GM04503 (cell line): ENCODE measurements at places on chromosomes 2 and 18.

DNA sequence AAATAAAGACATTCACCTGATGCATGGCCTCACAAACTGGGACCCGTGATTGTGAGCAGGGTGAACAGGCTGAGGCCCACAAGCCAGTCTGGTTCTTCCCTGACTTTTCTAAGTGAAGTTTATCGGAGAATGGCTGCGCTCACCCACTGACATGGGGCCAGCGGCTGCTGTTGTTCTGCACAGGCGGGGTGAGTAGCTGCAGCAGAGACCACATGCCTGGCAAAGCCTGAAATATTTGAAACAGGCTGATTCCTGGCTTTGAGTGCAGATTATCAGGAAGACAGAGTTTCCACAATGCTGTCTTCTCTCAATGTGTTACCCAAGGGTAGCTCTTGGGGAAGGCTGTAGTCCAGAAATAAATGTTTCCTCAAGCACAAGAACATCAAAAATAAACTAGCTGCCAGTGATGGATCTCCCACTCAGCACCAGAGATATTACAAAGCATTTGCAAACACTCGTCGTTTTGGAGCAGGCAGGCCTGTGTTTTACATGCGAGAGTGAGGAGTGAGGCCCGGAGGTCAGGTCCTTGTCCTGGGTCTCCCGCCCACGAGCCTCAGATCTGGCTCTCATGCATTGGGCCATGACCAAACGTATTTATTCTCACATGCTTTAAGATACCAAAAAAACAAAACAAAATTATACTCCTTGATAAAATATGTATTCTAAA lies 647.1 kb downstream of the GALR1 start:
- DNase-seq: no peak

DNA sequence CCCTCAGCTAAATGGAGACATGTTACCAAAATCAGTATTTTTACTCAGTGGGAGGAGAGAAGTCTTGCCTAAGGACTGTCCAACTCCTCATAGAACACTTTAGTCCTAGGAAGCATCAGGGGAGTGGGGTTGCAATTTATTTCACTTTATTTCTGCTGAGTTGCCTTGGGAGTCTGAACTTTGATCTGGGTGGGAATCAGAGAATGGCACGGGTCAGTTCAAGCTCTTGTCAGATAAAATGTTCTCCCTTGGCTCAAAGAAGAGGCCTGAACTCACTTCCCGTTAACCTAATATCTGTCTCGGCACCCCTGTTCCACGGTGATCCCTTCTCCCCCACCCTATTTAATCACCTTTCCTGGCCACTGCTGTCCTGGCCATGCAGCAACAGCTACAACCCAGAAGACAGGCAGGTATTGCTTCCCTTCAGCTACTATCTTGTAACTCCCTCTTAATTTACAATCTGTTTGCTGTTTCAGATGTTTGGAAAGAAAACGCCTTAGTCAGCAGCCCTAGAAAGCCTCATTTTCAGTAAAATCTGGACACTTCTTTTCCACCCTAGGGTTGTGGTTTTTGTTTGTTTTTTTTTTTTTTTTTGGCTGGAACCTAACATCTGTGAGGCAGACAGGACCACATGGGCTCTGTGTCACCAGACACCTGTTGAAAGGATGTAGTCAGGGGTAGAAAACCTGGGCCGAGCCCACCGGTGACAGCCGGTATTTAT lies 52.5 kb downstream of the SERTAD2 start:
- DNase-seq: no peak

DNA sequence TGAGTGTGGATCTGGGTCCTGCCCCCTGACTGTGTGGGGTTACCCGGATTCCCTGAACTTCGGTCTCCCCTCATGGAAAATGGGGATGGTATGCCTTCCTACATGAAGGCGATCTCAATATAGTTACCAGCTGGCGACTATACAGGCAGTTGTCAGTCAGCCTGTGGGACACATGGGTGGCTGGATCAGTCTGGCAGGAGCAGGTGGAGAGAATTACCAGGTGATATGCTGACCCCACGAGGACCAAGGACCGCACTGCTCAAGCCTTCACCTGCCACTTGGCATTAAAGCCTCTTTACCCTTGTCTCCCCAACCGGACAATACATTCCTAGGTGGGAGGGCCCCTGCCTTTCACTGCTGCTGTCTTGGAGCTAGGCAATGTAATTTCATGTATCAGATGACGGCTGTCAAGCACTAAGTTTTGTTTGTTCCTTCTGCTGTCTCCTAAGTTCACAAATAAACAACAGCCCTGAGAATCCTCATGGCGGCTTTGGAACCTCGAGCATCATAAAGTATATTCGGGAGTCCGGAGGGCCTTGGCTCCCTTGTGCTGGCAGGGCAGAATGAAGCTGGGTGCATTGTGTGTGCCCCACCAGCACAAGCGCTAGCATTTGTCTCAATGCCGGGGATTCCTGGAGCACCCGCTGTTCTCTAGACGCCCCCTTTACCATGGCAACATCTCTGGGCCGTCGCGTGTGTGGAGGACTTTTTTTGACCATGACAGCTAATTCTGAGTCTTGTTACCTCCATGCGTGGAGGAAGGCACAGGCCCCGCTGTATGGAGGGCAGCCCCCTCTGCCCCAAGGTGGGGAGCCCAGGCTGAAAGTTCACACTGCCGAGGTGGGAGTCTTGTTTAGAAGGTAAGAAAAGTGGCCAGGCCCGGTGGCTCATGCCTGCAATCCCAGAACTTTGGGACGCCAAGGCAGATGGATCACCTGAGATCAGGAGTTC lies 48.6 kb downstream of the PDCL3 start:
- no peak for DNase-seq

- DNase-seq: no peak
Measured at GRCh38 chr18:44840058-44840790, 159.5 kb downstream of the SETBP1 start.

DNA sequence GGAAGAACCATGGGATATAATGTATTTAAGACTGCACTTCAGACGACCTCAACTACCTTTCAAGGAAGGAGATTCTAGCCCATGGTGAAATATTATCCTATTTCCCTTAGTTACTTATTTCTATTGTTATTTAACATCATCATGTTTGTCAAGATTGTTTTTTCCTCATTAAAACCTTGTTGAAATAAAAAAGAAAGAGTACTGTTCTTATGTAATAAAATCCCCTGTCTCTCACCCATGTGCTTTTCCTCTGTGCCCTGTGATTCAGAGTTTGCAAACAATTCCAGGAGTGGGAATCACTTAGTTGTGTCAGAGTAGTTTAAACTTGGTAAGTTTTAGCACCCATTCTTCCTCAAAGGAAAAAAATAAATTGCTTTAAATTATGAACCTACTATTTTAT lies 43.6 kb downstream of the ERBB4 start:
- no peak for DNase-seq
